ENCODE measurements at places on chromosomes 4 and X.

DNA sequence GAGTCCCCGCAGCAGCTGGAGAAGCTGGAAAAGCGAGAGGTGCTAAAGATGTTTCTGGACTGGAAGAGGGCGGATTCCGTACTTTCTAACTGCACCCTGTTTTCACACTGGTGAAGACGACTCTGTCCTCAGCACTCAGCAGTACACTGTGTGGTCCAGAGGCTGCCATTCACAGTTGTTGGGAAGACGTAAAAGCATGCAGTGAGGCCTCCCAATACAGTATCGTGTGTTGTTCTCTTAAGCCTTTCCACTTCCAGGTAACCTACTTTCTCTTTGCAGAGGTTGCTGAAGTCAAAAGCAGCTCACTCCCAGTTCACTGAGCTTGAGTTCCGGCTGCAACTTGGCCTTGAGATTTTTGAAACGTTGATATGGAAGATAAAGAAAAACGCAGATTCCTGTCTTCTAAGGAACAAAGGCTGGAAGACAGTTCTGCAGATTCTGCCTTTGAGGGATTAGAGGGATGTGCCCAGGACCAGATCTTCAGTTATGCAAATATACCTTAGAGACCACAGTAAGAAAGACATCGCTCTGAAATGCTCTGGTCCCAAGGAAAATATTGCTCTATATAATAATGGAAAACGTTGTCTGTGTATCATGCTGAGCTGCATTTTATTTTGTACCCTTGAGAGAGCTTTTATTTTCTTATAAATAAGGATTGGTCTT is 540.9 kb downstream of the TRIML1 start:
- DNase-seq, result no peak

DNA sequence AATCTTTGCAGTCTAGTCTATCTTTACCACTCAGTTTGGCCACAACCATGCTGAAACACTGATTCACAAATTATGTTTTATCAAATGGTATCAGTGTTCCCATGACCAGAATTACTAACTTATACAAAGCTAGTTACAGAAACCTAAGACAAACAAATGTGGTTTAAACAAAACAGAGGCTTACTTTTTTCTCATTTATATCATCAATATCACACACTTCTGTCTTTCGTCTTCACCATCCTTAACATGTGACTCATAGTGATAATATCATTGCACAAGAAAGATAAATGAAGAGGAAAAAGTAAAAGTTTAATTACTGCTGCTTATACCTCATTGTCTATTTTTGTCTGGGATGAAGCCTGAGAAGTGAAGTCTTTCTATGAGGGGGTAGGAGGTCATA is 406.6 kb downstream of the PCDH10 start:
- DNase-seq, result no peak

GRCh38 chr4:94447754-94448411 is 3.9 kb upstream of the PDLIM5 start:
- no peak for DNase-seq

- no peak for DNase-seq
These were observed 37.7 kb upstream of the UGT2B7 start for GRCh38 chr4:69058410-69059059.

GRCh38 chr4:121185960-121186359 is 21.8 kb upstream of the TNIP3 start:
- no peak for DNase-seq

DNA sequence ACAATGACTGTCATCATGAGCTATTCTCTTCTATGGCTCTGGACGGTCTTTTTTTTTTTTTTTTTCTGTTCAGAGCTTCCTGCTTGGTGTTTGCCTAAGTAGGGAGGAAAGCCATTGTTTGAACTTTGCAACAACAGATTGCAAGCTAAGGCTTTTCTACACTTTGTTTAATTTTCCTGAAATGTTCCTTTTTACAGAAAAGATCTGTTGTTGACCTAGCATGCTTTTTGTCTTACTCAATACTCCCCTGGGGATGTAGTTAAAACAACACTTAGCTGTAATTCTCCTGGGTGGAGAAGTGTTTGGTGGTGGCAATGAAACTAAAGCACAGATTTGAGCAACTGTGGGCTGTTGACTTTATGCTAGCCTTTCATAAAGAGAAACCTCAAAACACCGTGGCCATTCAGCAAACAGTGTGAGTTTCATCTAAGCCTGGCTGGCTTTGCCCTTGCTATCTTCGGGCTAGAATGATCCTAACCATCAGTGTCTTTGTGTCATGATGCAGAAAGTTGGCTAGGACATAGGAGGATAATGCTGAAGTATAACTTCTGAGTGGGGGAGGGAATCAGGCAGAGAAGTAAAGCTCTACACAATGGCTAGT is 110.5 kb downstream of the ANXA3 start:
- DNase-seq, result no peak

GRCh38 chrX:17638731-17639130 is 98.6 kb upstream of the SCML1 start:
- DNase-seq, result no peak

GRCh38 chrX:10457092-10457491 is 163.3 kb downstream of the MID1 start:
- DNase-seq, result no peak

DNA sequence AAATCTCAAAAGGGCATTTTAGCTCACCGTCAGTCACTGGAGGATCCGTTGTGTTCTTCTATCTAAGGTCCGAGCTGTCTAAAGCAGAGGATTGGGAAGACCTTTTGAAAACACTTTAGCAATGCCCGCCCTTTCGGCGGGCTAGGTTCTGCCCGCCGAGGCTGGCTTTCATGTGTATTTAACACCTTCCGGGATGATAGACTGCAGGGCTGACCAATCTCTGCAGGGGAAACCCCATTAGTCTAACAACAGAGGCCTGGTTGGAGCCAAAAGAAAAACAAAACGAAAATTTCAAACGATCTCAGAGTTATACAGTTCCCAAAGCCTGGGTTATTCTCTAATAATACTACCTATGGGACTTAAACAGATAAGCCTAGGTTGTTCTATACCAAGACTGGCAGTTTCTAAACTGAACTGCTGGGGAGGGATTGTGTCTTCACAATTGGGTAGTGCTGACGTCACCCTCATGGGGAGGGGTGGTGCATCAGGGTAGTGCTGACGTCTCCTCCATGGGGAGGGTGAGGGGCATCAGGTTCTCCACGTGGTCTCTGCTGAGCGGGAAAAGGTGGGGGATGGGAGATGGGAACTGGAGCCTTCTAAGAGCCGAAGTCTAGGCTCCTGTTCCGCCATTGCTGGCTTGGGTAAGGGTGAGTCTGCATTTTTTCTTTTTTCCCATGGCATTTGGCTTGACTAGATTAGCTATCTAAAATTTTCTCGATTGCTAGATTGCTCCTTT is 14.8 kb upstream of the CUL4B start:
- no peak for DNase-seq

DNA sequence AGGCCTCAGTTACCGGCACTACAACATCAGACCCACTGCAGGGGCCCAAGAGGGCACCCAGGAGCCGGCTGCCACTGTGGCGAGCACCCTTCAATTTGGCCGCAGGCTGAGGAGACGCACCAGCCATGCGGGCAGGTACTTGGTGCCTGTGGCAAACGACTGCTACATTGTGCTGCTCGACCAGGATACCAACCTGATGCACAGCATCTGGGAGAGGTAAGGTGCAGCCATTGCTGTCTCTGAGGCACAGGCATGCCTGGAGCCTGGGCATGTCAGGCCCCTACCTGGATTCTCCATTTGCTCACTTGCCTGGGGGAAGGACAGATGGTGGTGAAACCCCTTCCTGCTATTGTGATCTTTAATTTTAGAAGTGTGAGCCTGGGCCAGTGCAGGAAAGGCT is 30.1 kb downstream of the MAN2B2 start:
- DNase-seq, result no peak

- DNase-seq, result no peak
These were observed 388.3 kb downstream of the PDGFC start for GRCh38 chr4:156583265-156583664.

- no peak for DNase-seq
These were observed 1.7 kb upstream of the TMEM271 start for GRCh38 chr4:577499-578450.

- peak; percentile 26 for DNase-seq
These were observed 292.5 kb downstream of the CHIC1 start for GRCh38 chrX:73855546-73855945.

DNA sequence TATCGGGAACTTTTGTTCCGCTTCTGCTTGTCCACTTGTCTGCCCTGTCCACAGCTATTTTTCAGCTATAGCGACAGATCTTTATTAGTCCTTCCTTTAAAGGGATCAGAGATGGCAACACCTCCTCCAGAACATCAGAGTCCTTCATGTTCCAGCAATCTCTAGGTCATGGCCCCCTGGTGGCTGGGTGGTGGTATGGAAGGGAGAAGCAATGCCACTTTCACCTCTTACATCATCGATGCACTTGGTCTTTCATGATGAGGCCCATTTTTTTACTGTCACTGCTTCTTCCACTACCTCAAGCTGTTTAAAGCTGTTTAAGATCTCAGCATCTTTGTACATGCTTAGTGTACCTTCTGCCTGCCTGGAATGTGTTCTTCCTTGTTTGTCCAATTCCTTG is 106.7 kb downstream of the ARHGAP6 start:
- DNase-seq, result no peak

DNA sequence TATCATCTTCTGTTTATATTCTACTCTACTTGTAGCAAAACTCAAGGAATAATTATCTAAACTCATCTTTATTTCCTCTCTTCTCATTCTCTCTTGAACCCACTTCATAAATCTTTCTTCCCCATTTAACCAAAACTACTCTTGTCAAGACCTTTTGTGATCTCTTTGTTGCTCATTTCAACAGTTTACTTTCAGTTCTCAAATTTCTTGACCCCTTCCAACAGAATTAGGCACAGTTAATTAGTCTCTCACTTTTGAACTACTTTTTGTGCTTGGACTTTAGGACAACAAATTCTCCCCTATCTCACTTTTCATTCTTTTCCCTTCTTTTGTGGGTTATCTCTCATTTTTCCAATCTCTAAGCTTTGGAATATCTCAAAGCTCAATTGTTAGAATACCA is 27.4 kb upstream of the CAMK2D start:
- DNase-seq, result no peak

GRCh38 chr4:7365462-7366179 is 69.1 kb downstream of the PSAPL1 start:
- no peak for DNase-seq

DNA sequence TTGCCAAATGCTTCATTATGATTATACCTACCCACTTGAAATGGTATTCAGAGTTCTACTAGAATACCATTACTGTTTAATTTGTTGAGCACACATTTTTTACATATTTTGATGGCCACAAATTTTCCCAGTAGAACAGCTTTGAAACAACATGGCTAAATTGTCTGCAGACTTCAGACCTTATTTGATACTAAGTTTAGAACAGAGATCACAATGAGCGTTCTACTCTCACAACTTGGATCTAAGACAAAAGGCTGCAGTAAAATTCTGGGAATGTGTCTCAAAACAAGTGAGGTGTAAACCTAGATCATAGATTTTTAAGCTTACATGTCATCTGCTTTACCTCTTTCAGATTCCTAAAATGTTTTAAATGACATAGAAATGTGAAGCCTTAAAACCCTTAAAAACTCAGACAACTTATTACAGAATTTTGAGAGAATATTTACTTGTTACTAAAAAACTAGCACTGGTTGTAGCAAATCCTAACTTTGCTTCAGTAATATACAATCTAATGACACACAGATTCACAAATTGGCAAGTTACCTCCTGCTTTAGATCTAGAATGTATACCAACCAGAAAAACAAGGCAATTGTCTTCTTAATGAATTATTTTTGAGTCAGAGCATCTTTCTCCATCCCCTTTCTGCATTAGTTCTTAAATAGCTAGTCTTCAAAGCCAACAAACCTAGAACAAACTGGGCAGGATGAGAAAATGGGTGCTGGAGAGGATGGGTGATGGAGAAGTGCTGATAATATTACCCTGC is 243.3 kb downstream of the SLC7A11 start:
- DNase-seq, result no peak

- no peak for DNase-seq
These were observed 467.4 kb downstream of the BCOR start for GRCh38 chrX:39630344-39630743.

GRCh38 chr4:152616804-152617203 is 63.0 kb downstream of the TMEM154 start:
- DNase-seq, result no peak

DNA sequence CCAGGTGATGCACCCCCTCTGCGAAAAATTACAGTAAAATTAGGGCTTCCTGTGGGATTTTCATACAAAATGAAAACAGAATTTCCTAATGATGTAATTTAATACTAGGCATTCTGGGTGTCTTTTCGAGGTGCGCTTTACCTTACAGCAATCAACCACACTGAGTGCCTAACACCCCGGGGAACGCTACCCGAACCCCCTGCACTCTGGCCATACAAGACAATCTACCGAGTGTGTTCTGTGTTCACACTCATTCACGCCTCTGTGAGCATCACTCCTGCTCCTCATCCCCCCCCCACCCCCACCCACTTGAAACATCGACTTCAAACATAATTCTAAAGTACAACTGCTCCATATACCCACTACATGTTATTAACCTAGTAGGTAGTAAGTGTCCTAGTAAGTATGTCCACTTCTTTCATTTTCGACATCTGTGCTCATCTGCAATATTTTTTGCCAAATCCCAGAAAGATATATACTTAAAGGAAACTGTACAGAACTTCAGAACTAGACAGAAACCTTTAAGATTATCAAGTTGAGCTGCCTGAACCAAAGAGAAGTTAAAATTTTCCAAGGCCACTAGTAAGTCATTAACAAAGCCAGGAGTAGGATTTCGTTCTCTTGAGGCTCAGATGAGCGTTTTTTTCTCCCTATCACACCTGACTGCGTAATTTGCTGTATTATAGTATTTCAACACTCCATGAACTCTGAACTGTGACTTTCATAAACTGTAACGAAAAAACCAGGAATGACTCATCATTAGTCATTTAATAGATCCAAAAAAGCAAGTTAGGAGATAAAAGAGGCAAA is 80.0 kb downstream of the FAT1 start:
- no peak for DNase-seq

Measured in stimulated activated CD8-positive, alpha-beta memory T cell treated with anti-CD3 and anti-CD28 coated beads, Interleukin-4, amount 100 ng/mL, for 4 hours (primary cell).